ENCODE measurements at places on chromosomes 1 and 21. TPM values are rescaled to one million over a fixed set of nuclear protein-coding genes. Genes with fewer than 3 reads are reported as not detected.

- DNase-seq = no peak
These were observed 75.6 kb downstream of the MRPS6 start for GRCh38 chr21:34148826-34149558.

KCNK2 gene
- 0.08 TPM for total RNA-seq

SLC30A7 gene
- total RNA-seq = 20.1 TPM

GRCh38 chr1:11289064-11289463, 16.1 kb downstream of the UBIAD1 start:
- DNase-seq = no peak

ATP1A2 gene
- total RNA-seq = 0.45 TPM

DNA sequence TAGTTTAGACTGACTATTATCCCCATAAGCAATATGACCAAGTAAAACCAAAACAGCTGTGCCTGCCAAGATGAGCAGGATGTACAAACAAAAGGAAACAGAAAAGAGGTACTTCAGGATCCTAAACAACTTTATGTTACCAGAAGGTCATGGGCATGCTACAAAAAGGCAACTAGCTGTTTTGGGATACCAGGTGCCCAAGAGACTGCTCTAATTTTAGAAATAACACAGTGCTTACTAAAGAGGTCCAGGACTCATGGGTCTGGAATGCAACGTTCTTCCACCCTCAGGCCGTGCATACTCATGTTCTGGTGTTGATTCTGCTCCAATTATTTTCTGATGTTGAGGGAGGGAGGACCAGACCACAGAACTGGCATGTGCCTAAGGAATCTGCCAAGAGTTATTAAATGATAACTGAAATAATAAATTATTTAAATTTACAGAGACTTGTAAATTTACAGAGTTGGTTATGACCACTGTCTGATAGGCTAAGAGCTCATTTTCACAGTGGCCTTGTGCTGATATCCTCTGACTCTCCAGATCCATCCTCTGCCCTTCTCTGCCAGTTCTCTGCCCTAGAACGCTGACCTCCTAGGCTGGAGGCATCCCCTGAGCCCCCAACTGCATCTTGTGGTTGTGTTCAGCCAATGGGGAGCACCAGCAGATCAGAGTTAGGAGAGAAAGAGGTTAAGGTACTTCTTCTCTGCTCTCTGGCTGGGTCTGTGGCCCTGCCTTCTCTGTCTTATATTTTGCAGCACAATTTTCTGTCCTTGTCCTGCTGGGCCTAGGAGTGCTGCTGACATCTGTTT, 37.7 kb upstream of the BCL10 start:
- no peak for DNase-seq

GRCh38 chr1:91791103-91791502, 94.8 kb downstream of the TGFBR3 start:
- no peak for DNase-seq

DNA sequence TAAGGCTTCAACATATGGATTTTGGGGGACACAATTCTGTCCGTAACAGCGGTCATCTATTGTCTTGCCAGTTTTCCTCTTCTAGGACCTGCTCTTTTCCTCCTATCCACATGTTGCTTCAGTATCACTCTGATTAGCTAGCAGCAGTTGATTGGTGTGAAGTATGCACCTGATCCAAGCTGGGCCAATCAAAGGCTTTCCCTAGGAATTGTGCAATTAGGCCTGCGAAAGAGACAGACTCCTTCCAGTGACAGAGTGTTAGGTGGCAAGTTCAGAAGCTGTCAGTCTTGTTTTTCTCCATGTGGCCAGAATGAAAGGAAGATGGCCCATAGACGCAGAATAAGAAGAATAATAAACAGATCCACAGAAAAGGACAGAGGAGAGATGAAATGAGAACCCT, 34.1 kb upstream of the IL12RB2 start:
- DNase-seq = no peak

DNA sequence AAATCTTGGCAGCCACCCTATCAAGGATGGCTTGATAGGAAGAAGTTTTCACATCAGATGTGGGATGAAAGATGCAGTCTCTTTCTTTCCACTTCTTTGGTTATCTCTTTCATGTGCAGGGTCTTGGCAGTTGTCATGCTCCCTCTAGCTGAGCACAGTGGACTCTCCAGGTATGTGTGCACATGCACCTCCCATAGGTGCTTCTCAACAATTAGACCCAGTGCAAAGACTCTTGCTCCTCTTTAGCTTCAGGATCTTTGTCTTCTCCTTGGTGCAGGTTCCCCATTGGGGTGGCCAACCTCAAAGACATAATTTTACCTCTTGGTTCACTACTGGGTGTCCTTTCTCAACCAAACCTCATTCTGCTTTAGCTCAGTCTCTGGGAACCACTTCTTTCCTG, 80.7 kb downstream of the TBX15 start:
- DNase-seq = no peak

RPL22 gene
- total RNA-seq = 109 TPM

- DNase-seq = peak; percentile 14
These were observed 15.3 kb downstream of the LDLRAD1 start for GRCh38 chr1:54002544-54003248.

Measured in left lobe of liver (tissue), 2 donors.